Naive B cell (primary cell): ENCODE measurements at places on chromosomes 2 and 18. TPM values are rescaled to one million over a fixed set of nuclear protein-coding genes. Genes with fewer than 3 reads are reported as not detected.

DNA sequence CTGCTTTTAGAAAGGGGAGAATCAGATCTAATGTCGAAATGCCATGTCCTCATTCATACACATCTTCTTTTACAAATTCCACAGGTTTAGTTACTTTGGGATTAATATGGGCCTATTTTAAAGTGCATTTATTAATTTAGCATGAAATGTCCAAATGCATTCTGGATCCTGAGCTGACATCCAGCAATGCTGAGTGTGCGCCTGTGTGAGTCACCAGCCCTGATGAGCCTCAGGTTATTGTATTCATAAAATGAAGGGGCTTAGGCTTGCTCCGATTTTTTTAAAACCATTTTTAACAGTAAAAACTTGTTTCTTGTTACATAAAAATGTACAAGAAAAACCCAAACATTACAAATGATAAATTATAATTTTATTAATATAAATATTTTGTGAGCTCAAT is 94.1 kb downstream of the SH3YL1 start:
- no peaks in the 10 kb centered on the region for H3K36me3 ChIP-seq
- DNase-seq = no peak
- no peak overlapping the region for H3K27ac ChIP-seq
- H3K27me3 ChIP-seq = peaks cover 33% of the 10 kb centered on the region

Gene LBX2
- polyA plus RNA-seq = not detected

DNA sequence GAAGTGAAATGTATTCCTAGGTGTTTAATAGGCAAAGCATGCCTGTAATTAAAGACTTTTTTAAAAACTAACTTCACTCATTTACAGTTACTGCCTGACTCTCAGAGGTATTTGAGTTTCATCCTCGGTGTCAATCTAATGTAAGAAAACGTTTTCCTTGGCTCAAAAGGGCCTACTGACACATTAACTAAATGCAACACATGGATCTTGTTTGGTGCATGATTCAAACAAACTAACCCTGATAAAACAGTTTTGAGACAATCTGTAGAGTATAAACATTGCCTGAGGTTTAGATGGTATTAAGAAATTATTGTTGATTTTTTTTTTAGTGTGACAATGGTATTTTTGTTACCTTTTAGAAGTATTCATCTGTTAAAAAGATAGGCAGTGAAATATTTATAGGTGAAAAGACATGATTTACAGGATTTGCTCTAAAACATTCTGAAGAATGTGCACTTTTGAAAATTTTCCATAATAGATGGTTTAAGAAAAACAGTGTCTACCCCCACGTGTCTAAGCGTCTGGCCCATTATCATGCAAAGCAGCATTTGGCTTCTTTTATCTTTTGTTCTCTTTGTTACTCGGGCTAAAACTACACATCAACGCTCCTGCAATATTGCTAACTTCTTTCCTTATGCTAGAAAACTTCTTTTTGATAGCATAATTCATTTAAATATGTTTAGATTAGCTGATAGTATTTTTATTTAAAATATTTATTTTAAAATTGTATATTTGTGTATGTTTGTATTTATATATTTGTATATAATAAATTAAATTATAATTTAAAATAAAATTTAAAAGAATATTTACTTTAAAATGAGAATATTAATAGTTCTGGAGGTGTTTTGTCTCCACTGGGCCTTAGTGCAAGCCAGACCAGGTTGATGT is 160.2 kb upstream of the NDUFV2 start:
- H3K27me3 ChIP-seq = no peaks in the 10 kb centered on the region
- DNase-seq = no peak
- H3K4me3 ChIP-seq = no peak overlapping the region

DNA sequence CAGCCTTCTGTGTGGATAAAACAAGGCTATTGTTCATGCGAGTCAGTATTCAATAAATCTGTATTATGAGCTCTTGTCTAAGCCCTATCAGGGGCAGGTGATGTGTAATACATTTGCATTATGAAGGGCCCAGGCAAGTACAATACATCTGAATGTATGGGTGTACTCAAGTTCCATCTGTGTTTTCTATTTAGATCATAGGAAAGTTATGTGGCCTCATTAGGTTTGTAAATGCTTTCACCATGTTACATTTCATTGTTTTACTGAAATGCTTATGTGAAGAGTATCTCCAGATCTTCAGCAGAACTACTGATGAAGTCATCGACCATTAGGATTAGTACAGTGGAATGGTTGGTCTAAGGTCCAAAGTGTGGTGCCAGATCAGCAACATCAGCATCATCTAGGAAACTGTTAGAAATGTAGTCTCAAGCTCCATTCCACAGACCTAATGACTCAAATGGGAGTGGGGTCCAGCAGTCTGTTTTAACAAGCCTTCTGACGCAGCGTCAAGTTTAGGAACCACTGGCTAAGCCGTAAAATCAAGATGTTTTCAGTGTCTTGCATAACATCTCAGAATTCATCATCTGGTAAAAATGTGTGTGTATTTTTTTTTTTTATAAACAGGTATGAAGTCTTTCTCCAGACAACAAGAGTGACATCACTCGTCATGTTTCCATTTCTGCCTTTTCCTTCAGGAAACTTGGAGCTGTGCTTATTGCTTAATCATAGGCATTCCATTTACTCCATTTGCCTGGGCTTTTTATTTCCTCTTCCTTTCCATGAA is 80.5 kb downstream of the LYPD6 start:
- no peaks in the 10 kb centered on the region for H3K4me1 ChIP-seq
- no peak overlapping the region for H3K27ac ChIP-seq
- no peaks in the 10 kb centered on the region for H3K36me3 ChIP-seq
- no peak overlapping the region for H3K4me3 ChIP-seq
- H3K27me3 ChIP-seq = peaks cover 5% of the 10 kb centered on the region

- H3K27ac ChIP-seq = no peak overlapping the region
- DNase-seq = no peak
- H3K27me3 ChIP-seq = no peaks in the 10 kb centered on the region
Measured at GRCh38 chr2:199195927-199196502, 261.7 kb downstream of the SATB2 start.

DNA sequence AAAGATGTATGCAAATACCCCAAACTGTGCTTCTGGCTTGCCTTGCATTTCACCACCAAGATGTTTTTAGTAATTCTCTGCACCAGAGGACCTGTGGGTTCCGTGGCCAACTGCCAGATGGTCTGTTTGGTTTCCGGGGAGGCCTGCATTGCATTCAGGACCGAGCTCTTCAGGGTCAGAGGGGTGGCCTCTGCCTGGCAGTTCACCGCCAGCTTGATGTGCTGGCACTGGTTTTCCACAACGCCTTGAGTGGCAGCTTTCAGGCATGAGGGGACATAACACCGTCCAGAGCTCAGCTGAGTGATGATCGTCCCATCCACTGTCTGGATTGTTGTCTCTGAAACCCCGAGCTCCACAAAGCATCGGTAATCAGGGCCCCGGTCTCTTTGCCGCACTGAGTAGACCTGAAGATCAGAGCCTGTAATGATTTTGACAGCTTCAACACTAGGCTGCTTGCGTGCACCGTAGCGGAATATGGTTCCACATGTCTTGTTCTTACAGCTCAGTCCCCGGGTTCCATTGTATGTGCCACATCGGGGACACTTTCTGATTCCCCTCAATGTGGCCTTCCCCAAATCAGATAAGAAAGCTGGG is 9.4 kb downstream of the C2orf42 start:
- H3K36me3 ChIP-seq = peaks cover 4% of the 10 kb centered on the region
- no peaks in the 10 kb centered on the region for H3K4me1 ChIP-seq
- DNase-seq = no peak
- H3K4me3 ChIP-seq = peak overlapping the region; percentile 24
- no peak overlapping the region for H3K27ac ChIP-seq
